SK-N-MC (cell line): ENCODE measurements at places on chromosomes 3 and 15.

- DNase-seq = no peak
Observed at GRCh38 chr15:84588053-84588874, 12.5 kb upstream of the ZSCAN2 start.

- no peak for DNase-seq
Observed at GRCh38 chr3:24046214-24046613, 101.1 kb downstream of the NR1D2 start.

DNA sequence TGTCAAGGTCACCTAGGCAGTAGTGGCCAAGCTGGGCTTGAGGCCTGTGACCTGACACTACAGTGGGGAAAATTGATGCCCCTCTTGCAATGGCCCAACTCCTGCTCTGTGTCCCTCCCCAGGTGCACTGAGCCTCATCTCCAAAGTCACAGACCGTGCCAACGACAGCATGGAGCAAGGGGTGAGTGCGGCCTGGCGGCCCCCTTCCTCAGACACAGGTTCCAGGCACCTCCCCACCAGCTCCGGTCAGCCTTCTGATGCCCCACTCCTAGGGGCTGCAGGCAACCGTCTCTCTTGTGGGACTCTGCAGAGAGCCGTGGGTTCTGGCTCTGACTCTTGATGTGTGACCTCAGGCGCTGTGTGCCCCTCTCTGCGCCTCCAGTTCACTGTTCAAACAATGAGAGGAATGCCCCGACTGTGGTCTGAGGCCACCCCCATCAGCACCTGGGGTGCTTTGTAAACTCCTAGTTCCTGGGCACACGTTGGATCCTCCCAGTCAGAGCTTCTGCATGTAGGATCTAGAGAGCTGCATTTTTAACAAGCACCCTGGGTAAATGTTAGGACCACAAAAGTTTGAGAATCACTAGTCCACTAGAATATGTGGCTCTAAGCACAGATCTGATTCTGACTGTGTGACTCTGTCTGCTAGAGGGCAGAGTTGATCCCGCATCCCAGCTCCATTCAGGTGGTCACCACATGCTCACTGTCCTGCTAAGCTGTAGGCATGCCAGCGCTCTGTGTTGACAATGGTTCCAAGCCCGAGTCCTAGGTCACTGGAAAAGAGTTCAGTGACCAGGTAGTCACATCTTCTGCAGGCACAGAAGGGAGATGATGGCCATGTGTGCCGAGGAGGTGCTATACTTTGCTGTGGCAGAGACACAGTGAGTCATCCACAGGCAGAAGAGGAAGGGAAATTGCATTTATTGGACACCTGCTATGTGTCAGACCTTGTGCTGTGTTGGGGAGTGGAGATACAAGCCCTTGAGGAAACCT is 46.2 kb upstream of the NR2C2 start:
- no peak for DNase-seq

GRCh38 chr3:53845103-53845880 is 927 bp downstream of the CHDH start:
- DNase-seq = no peak

DNA sequence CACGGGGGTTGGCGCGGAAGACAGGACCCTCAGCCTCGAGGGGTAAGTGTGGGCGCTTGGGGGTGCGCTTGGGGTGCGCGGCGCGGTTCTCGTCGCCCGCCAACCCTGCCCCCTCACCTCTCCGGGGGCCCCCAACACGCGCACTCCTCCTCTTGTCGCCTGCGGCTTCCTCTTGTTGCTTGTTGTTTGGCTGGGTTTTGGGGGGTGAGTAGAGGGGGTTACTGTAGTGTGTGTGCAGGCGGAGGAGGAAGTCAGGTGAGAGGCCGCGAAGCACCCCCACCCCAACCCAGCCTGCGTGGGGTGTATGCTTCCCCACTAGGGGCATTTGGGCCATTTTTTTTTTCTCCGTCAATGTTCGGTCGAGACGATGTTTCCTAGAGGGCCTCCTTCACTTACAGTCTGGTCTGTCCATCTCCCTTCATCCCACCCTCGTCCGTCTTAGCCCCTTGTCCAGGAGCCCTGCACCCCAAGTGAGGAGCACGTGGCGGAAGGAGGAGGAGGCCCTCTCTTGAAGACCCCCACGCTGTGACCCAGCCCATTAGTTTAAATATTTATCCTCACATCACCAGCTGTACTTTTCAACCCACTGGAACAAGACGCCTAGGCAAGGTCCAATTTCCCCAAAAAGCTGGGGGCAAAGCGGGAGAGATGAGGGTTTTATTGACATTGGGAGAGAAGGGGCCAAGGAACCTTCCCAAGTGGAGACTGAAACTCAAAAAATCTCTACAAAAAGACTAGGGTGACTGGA is 20.4 kb upstream of the SATB1 start:
- DNase-seq = no peak

GRCh38 chr3:58287354-58287753 is 18.7 kb upstream of the RPP14 start:
- DNase-seq = no peak

DNA sequence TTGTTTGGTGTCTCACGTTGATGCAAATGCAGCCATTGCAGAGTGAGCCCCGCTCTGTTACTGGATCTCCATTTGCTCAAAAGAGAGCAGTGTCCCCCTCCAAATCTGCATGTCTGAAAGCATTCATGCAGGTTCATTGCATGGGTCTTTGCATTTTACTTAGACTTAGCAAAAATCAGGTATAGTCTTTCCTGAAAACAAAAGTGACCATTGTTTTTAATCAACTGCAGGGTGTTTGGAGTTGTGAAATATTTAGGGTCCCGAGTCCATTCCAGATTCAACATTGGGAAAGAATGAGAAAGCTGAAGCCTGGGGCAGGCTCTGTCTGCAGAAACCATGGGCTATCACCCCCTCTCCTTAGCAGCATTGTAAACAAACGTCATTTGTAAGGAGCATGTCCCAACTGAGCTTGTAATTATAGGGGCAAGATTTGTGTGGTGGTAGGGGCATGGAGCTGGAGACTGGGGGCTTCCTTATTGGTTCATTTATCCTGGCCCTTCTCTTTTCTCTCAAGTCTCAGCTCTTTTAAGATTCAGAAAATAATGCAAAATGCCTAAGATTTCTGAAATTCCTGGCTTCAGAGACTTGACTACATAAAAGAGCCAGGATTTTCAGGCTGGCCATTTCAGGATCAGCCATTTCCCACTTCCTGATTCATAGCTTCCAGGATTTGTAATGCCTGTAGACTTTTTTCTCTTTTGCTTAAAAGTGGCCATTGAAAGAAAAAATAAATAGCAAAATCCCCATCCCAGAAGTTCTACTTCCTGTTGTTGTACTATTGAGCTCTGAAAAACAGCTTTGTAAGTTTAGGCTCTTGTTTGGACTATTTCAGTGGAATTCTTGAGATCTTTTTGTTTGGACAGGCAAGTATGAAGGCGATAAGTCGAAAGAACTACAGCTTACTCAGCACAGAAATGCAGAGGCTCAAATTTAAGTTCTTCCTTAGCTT is 23.0 kb downstream of the IGF1R start:
- DNase-seq = no peak

- no peak for DNase-seq
Observed at GRCh38 chr15:53208751-53209150, 418.6 kb upstream of the ONECUT1 start.

- peak; percentile 91 for DNase-seq
Observed at GRCh38 chr15:72231066-72231832, at the start of gene PKM. TSS of gene PKM (minus strand) at chr15:72231190. CDS start at chr15:72219097, 12,093 bp downstream.

DNA sequence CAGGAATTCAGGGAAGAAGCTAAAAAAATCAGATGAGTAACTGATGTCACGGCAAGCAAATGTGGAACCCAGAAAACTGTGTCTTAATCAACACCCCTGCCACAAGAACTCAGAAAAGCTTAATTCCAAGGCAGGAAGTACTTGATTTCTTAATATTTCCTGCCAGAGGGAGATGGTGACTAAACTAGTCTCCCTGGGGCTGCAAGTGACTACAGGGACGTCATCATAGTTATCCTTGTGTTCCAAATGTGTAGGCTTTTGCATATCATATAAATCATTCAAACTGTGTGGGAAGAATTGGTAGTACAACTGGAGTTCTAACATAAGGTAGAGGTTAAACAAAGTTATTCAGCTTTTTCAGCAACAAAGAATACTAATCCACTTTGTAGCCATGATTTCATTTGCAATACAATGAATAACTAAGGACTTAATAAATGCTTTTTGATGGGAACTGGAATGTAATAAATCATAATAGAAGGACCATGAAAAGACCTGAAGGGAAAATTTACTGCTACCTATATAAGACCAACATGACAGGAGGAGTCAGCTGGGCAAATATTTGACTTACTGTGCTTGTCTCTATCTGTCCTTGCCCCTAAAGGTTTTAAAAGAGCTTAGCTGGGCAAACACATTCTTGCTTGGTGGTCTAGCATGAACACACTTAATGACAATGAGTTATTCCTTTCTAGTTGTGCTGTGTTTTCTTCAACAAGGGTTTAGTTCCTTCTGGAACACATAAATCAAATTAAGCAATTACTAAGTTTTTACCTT is 76.0 kb upstream of the NECTIN3 start:
- peak; percentile 84 for DNase-seq

GRCh38 chr15:40108061-40108854 is 421 bp downstream of the BMF start:
- no peak for DNase-seq

DNA sequence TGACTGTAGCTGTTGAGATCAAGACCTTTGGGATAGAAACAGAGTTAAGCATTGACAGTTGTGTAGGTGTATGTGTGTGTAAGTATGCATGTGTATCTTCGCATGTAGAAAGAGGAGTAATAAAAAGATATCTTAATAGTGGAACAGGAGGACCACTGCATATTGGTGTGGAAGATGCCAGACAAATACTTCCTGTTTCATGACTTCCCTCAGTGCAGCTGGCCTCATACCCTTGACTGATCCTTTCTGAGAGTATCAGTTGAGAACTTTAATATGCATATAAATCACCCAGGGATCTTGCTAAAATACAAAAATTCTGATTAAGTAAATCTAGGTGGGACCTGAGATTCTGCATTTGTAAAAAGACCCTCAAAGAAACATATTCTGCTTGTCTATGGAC is 8.5 kb upstream of the ZBED2 start:
- no peak for DNase-seq

DNA sequence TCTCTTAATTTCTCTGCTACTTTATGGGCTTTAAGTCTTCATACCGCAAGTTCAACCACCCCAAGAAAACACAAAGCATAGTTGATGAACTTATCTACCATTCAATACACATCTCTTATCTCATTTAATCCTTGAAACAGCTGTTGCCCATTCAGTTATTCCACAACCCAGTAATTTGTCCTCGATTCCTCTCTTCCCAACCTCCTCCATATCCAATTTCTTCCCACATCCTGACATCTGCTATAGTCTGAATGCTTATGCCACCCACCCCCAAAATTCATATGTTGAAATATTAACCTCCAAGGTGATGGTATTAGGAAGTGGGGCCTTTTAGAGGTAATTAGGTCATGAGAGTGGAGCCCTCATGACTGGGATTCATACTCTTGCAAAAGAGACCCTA is 345.4 kb downstream of the ERC2 start:
- DNase-seq = no peak

DNA sequence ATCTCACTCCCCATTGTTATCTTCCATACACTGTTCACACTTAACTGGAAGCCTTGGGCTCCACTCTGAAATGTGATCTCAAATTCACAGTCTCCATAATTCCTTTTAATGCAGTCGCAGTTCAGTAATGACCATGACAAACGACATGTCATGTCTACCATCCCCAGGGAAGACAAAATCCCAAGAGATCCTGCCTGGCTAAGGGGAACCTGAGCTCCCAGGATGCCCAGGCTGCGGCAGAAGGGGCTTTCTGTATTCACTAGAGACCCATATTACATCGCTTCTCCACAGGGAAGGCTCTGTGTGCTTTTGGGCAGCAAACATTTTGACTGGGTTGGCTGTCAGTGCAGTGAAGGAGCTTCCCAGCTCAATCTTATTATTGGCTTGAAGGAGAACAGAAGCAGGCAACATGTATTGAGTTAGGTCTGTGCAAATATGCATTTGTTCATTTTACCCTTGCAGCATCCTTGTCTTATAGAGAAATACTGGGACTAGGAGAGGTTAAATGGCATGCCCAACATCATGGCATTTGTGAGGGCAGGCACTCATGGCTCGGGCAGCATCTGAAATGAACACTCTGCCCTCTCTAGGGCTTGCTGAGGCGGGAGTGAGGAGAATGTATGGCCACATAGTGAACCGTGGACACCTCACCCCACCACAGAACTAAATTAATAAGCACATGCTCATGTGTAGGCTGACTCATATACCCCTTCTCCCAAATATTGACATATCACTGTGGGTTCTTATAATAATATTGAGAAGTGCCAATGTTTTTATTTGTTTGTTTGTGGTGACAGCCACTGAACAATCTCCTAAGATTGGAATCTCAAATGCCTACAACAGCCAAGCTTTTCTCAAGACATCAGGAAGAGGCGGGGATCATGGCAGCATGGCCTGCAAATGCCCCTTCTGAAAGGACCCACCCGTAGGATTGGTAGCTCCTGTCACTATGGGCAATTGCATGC is 141.6 kb upstream of the FOXB1 start:
- no peak for DNase-seq
